Osteocyte (in vitro differentiated cells): ENCODE measurements at places on chromosomes 3 and 15.

DNA sequence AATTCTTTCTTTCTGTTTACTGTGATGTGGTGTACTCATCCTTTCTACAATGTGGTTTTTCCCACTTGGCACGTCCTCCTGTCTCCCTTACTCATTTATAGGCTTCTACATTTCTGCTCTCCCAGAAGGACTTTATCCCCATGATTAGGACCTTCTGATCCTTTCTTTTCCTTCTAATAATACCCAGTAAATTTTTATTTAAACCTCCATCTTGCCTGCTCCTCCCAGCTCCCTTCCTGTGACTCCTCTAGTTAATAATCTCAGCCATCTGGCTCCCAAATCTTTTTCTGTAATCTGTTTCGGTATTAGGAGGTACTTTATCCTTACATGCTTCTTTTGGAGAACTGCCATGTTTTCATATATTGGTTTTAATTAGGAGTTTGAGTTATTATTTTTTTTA, 11.2 kb upstream of the P2RY1 start:
- DNase-seq = no peak

GRCh38 chr15:60844511-60845174, 365.7 kb upstream of the ICE2 start:
- no peak for DNase-seq

GRCh38 chr3:72932416-72932815, 44.6 kb downstream of the GXYLT2 start:
- no peak for DNase-seq

- DNase-seq = no peak
These were observed 254.2 kb downstream of the FEZF2 start for GRCh38 chr3:62119139-62119538.

DNA sequence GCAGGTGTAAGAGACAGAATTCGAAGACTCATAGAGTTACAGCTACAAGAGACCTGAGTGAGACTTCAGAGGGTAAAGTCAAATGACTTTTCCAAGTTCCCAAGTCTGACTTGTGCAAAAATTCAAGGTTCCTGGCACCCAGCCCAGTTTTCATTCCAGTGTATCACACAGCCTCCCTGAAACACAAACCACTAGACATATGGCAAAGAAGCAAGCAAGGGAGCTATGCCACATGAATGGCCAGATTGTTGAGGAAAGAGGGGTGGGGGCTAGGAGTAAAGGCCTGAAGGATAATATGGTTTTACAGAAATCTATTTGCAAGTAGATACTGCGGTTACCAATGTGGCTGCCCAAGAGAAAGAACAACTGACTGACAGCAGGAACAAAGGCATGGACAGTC, 301.2 kb downstream of the MECOM start:
- DNase-seq = no peak

GRCh38 chr3:111481551-111481950, 60.4 kb upstream of the CD96 start:
- DNase-seq = no peak

- no peak for DNase-seq
These were observed 190.4 kb downstream of the GHSR start for GRCh38 chr3:172257648-172258400.

- no peak for DNase-seq
These were observed 68.2 kb downstream of the TBC1D5 start for GRCh38 chr3:17674082-17674686.

- DNase-seq = no peak
These were observed 491 bp upstream of the SENP7 start for GRCh38 chr3:101513419-101513986.

- DNase-seq = no peak
These were observed 331.5 kb upstream of the MCTP2 start for GRCh38 chr15:93899817-93900216.

GRCh38 chr3:14839236-14839635, 20.5 kb downstream of the FGD5 start:
- no peak for DNase-seq

- DNase-seq = peak; percentile 49
These were observed 6.3 kb downstream of the PXYLP1 start for GRCh38 chr3:141237701-141238521.

GRCh38 chr15:42036112-42036905, 15.5 kb upstream of the PLA2G4E start:
- no peak for DNase-seq

- DNase-seq = no peak
These were observed 61.8 kb downstream of the MYH15 start for GRCh38 chr3:108448593-108448992.

DNA sequence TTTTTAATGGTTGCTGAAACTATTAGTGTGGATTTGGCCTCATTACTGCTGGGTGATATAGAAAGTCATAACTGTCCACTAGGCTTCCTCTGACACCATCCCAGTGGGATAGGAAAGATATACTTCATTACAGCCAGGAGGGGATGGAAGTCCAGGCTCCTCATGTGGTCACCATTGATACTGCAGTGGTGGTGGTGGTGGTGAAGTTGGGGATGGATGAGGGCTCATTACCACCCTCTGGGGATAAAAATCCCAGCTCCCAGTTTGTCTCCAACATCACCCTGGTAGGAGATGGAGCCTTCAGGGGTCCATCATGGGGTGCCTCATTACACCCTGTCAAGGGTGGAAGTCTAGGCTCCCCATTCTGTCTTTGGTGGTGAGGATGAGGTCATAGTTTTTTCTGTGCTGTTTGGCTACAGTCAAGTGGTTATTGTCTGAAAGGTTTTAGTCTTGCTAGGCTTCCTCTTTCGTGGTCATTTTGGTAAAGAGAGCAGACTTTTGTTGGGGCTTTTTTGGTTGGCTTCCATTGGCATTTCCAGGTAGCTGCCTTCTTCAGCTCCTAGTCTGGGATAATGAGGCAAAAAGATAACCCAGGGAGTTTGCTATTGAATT, 30.1 kb upstream of the FILIP1L start:
- no peak for DNase-seq

DNA sequence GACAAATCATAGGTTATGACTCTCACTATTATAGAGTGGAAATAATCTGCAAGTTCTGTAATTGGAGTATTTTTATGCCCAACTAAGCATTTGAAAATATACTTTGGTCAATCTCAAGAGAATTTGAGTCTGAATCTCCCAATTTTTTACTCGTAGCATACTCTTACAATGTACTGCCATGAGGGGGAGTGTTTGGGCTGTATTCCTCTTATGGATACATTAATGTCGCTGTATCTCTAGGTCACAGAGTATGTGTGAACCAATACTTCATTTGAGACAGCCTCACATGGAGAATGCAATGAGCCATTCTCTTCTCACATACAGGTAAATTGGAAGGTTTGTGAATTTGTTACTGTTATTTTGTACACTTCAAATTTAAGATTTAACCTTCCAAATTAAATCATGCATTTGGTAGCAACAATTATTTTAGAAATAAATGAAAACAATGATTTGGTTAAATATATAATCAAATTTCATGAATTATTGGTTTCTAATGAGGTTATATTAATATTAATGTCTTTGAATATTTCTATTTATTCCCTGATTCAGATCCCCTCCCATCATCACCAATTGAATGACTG, 5.5 kb upstream of the CD200 start:
- DNase-seq = no peak

DNA sequence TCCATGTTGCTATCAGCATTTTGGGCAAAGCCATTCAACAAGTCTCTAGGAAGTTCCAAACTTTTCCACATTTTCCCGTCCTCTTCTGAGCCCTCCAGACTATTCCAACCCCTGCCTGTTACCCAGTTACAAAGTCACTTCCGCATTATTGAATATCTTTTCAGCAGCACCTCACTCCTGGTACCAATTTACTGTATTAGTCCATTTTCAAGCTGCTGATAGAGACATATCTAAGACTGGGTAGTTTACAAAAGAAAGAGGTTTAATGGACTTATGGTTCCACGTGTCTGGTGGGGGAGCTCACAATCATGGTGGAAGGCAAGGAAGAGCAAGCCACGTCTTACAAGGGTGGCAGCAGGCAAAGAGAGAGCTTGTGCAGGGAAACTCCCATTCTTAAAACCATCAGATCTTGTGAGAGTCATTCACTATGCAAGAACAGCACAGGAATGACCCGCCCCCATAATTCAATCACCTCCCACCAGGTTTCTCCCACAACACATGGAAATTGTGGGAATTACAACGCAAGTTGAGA, 435.6 kb upstream of the GRM7 start:
- DNase-seq = no peak

DNA sequence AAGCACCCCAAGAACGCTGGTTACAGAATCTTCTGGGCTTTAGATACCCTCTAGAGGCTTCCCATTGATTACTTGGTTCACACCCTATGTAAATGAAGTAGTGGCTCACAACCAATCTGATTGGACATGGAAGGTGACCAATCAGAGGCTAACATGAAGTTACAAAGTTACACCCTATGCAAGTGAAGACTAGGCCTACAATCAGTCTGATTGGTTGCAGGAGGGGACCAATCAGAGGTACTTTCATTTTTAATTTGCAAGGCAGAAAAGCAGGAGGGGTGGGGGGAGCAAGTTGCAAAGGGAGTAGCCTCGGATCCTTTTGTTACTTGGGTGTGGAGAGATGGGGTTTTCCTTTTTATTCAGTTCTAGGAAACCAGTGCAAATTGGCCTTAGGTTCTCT, 11.1 kb upstream of the RTP2 start:
- no peak for DNase-seq

DNA sequence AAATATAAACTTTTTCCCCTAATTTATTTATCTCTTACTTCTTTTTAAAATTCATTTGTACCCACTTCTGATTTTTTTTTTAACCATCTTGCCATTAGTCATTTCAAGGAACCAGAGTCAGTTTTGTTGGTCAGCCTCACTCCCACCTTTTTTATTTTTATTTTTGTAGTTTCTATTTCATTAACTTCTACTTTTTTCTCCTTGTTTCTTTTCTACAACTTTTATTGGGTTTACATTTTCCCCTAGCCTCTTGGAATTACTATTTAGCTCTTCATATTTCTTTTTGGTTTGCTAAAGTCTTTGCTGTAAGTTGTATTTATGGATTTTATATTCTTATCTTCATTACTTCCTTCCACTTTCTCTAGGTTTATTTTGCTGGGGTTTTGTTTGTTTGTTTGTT, 13.7 kb upstream of the VEPH1 start:
- DNase-seq = no peak

- no peak for DNase-seq
These were observed 268.4 kb upstream of the CHRM5 start for GRCh38 chr15:33699691-33700447.

- DNase-seq = no peak
These were observed 52.4 kb downstream of the SUCNR1 start for GRCh38 chr3:151925876-151926275.

GRCh38 chr3:67864587-67865183, 210.3 kb upstream of the SUCLG2 start:
- DNase-seq = no peak

GRCh38 chr3:71652781-71653413, 69.4 kb upstream of the FOXP1 start:
- DNase-seq = no peak
